ENCODE measurements at places on chromosomes 3 and 15.

- DNase-seq: no peak
These were observed 6.2 kb downstream of the CEMIP start for GRCh38 chr15:80785335-80785734.

GRCh38 chr3:55518451-55518850 is 31.3 kb upstream of the WNT5A start:
- no peak for DNase-seq

DNA sequence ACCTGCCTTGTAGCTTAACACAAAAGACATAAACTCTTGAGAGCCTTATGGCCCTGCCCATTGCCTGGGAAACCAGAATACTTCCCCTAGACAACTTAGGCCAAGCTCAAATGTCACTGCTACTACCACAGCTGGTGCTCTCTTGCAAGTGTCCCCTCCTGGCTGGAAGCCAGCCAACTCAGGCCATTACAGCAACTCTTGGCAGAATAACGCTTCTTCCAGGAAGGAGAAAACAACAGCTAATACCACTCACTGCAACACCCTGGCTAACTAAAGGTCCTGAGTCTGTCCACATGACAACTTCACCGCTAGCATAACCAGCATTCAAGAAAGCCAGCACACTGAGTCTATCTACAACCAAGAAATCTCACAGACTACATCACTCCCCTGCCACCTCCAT is 5.1 kb upstream of the B4GALT4 start:
- no peak for DNase-seq

- DNase-seq: no peak
These were observed 17.6 kb downstream of the DAZL start for GRCh38 chr3:16587681-16588060.

GRCh38 chr3:34724916-34725499 is 914.3 kb upstream of the ARPP21 start:
- no peak for DNase-seq
